ENCODE measurements at places on chromosomes 7 and 10.
A peak's percentile ranks its signal among the peaks of the same experiment; 100 is the strongest.

DNA sequence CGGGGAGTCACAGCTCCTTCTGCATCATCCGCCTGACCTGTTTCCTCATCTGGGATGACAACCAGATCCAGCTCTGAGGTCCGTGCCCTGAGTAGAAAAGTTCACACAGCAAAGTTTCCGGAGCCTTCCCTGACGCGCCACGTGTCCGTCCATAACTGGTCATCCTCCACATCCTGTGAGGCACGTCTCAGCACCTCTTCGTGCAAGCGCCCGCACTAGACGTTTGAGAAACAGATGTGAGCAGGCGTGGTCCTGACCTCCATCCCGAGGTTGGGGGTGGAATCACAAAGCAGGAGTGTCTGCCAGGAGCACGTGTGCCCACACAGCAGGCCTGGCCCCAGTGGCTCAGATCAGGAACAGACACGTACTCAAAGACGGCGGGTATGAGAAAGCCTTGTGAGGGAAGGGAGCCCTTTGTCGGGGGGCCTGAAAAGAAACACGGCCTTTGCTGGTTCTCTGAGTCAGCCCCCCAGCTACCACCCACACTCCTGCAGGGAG, 520.8 kb downstream of the DNAJB6 start:
- DNase-seq: no peak

DNA sequence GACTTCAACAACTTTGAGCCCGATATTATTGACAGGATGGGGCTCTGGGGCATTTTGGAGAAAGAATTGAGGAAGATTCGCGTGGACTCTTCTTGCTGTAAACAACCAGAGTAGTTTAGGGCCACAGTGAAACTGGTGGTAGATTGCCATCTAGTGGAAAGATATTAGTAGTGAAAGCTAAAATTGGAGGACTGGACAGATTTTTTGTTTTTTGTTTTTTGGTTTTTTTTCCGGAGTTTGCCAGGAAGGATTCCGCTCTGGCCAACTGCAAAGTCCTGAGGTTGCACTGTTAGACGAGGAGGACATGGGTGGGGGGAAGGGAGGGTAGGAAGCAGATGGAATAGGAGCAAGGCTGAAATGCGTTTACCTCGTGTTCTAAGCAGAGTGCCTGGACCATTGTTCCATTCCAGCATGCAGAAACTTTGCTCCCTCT, 11.7 kb downstream of the NOBOX start:
- peak; percentile 15 for DNase-seq

DNA sequence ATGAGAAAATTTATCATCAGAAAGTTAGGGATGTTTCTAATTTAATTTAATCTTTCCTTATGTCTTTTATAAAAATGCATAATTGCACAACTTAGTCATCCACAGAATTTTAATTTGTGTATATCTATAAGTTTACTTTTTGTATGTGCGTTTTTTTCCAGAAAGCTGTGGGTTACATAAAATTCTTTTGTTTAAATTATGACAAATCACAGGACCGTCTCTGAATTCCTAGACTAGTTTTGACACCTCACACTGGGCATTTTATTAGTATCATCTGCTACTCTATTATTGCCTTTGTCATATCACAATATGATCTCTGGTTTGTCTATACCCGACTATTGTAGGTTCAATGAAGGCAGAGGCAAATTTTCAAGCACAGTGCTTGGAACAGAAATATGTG, 482.4 kb upstream of the SEMA3D start:
- no peak for DNase-seq

GRCh38 chr10:61097026-61097425, 153.0 kb upstream of the RHOBTB1 start:
- no peak for DNase-seq

GRCh38 chr10:53023411-53023810, 250.8 kb upstream of the MBL2 start:
- DNase-seq: no peak

GRCh38 chr10:98267894-98268693, at the start of gene LOXL4:
Gene LOXL4, minus strand, starts transcription at chr10:98268194. Its CDS starts 5,175 bp downstream, at chr10:98263019.
- no peak for DNase-seq

GRCh38 chr10:71397296-71398212, 834 bp downstream of the CDH23 start:
- DNase-seq: no peak

GRCh38 chr10:60388116-60388625, 1.5 kb downstream of the ANK3 start:
- no peak for DNase-seq

DNA sequence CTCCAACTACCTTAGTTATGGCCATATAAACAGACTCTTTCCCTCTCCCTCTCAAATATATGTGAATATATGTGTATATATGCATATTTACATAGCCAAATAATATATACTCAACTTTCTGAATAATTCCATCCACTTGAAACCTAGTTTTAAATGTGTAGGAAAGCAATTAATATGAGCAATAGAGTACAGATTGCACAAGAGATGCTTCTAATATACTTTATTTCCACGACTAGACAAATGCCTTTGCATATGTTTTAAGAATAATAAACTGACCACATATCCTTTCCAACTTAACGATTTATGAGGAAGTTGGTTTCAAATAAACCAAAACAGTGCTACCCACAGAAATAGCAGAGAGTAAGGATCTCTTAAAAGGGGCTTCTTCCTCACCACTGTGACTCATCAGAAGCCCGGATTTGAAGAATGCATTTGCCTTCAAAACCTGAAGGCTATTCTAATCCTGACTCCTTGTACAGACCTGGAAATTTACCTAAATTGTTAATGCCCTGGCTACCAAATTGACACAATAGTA, 266.3 kb downstream of the AHR start:
- DNase-seq: no peak

GRCh38 chr10:51433949-51434475, 265.4 kb downstream of the CSTF2T start:
- DNase-seq: peak; percentile 1

- DNase-seq: no peak
Observed at GRCh38 chr10:88209837-88210561, 346.6 kb downstream of the PTEN start.

GRCh38 chr7:100582041-100582579, 3.8 kb downstream of the LRCH4 start:
- DNase-seq: no peak

DNA sequence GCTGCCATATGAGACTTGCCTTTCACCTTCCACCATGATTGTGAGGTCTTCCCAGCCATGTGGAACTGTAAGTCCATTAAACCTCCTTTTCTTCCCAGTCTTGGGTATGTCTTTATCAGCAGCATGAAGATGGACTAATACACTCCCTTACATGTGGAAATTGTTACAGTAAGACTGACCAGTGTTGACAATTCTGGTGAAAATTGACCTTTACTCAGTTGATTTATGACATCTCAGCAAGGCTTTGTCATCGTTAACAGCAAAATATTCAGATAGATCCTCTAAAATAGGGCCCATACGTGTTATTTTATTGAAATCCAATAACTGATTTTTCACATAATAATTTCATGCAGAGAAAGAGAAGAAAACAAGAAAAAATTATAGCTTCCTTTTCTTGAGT, 377.9 kb upstream of the SEMA3C start:
- no peak for DNase-seq

Data from SHP77 treated with DMSO at 0.1 percent for 48 hours (cell line).